Activated naive CD4-positive, alpha-beta T cell treated with Interleukin-2 at 50 U/mL for 16 hours (primary cell): ENCODE measurements at places on chromosomes 7 and 10.

DNA sequence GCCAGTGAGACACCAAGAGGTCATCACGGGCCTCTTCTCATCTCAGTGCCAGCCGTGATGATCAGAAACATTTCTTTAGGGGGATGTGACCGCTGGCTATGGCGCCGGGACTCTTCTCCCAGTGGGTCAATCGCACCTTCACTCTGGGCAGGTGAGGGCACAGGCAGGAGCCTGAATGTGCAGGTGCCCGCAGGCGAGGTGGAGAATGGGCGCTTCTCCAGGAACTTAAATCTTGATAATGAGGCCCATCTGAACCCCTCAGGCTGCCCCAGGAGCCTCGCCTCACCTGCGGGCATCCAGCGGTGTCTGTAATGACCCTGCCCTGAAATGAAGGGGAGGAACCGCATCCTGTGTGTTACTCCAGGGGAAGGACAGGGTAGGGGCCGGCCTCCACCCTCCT lies 204.7 kb downstream of the ADARB2 start:
- no peak for DNase-seq

GRCh38 chr10:24556750-24557742 lies 166.6 kb downstream of the ARHGAP21 start:
- no peak for DNase-seq

- DNase-seq = no peak
Measured at GRCh38 chr7:156948361-156948760, 1.2 kb upstream of the NOM1 start.

- no peak for DNase-seq
Measured at GRCh38 chr7:28871631-28872030, 86.5 kb downstream of the TRIL start.

DNA sequence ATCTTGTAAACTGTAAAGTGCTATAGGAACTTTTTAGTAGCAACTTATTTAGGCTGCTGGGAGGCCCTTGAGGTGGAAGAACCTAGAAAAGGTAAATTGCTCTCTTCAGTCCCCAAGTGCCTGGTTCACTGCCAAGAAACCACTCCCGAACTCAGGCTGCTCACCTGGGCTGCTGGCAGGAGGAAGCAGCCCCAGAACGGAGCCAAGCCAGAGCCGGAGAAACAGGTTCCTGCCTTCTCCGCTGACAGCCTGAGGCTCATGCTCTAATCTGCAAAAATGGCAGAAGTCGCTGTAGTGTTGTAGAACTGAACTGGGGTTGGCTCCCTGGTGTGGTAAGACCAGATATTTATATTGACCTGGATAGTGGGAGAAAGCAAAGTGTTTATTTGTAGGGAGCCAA lies 136.0 kb downstream of the CUL2 start:
- DNase-seq = no peak

GRCh38 chr10:94006591-94007550 lies 13.1 kb downstream of the PLCE1 start:
- no peak for DNase-seq

- peak; percentile 53 for DNase-seq
Measured at GRCh38 chr10:33005322-33006301, 47.6 kb upstream of the ITGB1 start.

GRCh38 chr10:101832325-101832771 lies 11.3 kb downstream of the KCNIP2 start:
- DNase-seq = no peak

GRCh38 chr10:47262606-47263533 lies 37.1 kb upstream of the GDF10 start:
- no peak for DNase-seq

GRCh38 chr7:139735912-139736595 lies 41.7 kb downstream of the HIPK2 start:
- no peak for DNase-seq

DNA sequence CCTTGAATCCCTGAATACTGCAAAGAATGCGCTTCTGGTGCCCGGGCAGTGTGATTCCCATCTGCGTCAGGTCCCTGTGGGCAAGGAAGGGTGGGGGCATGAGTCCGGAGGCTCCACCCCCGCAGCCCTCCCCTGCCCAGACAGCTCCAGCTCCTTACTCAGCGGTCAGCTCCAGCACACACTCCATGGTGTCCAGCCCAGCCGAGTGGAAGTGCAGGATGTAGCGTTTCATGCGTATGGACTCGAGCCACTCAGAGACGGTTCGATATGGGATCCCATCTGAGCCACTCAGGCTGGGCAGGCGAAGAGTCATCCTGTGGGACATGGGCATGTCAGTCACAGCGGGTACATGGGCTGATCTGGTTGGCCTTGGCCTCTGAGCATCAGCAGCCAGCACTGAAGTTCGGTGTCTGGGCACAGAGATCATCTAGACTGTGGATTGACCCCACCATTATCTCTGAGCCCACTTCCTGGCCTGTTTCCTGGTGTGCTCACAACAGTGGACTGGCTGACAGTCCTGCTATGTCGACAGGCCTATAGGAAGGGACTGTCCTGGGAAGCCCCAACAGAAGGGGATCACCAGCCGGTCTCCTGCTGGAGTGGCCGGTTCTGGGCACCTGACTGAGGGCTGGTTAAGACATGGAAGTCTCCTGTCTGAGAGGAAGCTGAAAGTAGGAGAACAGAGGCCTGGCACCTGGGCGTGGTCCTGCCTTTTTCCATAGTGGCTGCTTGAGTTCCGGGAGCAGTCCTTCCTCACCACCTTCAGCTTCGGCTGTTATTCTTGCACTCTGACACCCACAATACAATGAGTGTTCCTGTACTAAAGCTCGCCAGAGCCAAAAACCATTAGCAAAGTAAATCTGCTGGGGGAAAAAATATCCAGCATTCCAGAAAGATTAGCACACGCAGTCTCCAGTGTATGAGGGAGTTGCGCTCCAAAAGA lies 10.6 kb downstream of the ZYX start:
- DNase-seq = no peak

- DNase-seq = no peak
Measured at GRCh38 chr7:129643550-129644170, 32.1 kb downstream of the NRF1 start.

DNA sequence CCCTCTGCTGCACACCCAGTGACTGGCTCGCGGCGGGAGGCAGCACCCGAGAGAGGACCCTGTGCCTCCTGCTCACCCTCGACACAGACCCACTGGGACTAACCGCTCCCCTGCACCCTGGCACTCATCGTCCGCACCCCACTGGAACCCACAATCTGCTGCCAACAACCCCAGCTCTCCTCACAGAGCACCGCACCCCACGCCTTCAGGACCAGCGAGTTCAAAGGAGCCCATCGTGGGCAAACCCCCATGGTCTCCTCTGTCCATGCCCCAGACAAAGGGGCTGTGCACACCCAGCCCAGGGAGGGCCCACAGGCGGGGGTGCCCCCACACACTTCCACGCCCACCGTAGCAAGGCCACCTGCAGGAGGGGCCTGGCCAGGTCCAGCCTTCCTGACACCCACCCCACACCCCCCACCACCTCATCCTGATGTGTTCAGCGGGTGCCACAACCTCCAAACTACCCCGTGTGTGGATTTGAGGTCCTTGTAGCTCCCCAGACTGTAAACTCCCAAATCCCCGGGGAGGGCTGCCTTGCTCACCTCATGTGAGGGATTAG lies 14.0 kb downstream of the RASGEF1A start:
- no peak for DNase-seq

- DNase-seq = no peak
Measured at GRCh38 chr10:1648648-1649047, 88.7 kb downstream of the ADARB2 start.

DNA sequence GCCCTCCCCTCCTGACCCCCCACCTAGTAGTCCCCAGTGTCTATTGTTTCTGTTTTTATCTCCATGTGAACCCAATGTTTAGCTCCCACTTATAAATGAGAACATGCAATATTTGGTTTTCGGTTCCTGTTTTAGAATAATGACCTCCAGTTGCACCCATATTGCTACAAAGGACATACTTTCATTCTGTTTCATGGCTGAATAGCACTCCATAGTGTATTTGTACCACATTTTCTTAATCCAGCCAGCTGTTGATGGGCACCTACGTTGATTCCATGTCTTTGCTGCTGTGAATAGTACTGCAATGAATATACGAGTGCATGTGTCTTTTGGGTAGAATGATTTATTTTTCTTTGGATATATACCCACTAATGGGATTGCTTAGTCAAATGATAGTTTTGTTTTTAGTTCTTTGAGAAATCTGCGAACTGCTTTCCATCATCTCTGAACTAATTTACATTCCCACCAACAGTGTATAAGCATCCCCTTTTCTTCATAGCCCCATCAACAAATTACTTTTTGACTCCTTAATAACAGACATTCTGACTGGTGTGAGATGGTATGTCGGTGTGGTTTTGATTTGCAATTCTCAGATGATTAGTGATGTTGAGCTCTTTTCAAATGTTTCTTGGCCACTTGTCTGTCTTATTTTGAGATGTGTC lies 128.4 kb upstream of the PHYHIPL start:
- no peak for DNase-seq

- no peak for DNase-seq
Measured at GRCh38 chr7:104775531-104775930, 238.5 kb upstream of the KMT2E start.

DNA sequence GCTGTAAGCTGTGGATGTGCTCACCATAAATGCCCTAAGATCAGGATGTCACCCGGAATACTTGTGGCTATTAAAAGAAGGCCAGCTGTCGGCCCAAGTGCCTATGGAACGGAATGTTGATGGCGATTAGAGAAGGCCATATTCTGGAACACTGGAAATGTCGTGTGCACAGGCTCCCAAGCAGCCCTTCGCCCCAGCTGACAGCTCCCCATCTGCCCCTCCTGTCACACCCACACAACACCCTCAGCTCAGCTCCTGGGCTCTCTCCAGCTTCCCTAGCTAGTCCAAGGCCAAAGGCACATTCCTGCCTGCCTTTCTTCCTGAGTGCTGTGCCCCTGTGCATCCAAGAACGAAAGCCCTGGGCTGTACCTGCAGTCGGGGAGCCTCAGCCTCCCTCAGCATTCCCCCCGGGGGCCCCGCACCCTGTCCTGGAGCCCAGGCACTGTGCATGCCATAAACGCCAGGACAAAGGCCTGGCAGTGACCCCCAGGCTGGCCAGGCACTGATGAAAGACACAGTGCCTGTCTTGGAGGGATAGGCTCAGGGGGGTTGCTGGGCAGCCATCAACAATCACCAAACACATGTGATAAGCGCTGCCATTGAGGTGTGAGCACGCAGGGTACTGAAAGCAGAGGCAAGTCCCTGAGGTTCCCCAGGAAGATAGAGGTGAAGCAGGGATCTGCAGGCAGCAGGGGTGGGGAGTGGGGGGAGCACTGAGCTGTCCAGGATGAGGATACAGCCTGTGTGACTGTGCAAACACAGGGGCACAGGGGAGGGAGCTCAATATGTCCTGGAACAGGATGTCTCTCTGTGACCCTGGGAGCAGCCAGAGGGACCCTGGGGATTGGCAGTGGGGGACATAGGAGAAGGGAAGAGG lies 3.7 kb upstream of the LDB3 start:
- DNase-seq = no peak

DNA sequence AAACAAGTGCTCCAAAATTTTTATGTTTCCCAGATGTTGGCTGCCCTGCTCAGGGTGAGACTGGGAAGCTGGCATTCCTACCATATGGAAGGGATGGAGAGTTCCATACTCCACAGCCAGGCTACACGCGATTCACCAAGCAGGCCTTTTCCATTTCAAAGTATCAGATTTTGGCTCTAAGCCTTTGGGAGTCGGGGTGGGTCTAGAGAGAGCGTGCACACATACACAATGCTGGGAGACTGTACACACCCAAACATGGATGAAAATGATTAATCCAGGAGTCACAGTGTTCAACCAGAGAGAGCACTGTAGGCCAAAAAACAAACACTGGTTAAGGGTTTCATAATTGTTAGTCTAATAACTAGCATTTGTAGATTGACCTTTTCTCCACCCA lies 295.0 kb downstream of the BICC1 start:
- no peak for DNase-seq

DNA sequence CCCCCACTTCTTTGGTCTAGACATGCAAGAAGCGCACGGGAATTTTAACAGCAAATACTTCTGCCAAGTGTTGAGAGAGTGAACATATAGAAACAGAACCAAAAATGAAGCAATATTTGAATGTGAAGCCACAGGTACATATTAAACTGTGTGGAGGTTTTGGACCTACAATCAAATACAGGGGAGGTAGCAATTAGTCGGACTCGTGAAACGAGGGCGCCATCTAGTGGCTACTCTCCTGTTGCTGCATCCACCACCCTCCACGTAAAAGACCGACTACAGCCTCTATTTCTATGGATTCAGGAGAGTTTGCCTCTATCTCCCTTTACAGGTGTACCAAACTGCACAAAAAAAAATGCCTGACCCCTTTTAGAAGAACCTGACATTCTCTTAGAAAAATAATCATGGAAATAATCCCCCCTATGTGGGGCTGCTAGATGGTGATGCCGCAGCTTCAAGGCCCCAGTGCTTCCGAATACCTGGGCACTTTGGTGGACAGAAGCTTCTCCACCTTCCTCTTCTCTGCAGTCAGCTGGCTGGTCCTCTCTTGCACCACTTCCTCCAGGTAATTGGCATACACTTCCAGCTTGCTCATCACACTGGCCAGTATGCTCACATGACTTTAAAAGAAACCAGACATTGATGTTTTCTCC lies 31.7 kb downstream of the TECTB start:
- DNase-seq = peak; percentile 74

GRCh38 chr10:103055105-103055504 lies 137.0 kb downstream of the CNNM2 start:
- DNase-seq = no peak

- no peak for DNase-seq
Measured at GRCh38 chr10:104479906-104480593, 126.4 kb downstream of the CFAP58 start.

DNA sequence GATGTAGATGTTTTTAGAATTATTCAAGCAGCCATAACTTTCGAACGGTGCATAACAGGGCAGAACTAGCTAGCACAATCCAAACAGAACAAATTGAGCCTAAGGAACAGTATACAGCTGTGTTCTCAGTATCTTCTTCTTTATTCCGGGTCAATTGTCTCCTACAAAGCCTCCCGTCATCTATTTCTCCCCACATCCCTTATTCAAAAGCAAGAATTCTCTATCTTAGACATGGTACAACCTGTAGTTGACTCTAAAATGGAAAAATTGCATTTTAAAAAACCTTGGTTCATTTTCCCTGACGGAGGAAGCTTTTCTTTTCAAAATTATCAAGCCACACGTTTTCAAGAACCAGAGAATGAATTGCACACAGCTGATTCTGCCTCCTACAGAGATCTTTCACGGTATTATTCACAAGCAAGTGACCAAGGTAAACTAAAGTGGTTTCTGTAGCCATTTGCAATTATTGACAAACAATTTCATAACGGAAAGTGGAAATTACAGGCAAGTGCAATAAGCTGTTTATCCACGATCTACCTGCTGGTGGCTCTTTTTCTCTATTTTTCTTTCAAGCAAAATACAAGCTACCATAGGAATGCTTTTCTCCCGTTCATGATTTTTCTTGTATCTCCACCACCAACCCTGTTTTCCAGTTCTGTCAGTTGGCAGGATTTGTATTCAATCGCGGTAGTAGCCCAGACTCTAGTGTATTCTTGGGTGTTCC lies 2.3 kb downstream of the GRM8 start:
- no peak for DNase-seq

GRCh38 chr10:131569851-131570715 lies 258.6 kb upstream of the TCERG1L start:
- no peak for DNase-seq
